ENCODE measurements at places on chromosomes 16 and 17. TPM values are rescaled to one million over a fixed set of nuclear protein-coding genes. Genes with fewer than 3 reads are reported as not detected.

DNA sequence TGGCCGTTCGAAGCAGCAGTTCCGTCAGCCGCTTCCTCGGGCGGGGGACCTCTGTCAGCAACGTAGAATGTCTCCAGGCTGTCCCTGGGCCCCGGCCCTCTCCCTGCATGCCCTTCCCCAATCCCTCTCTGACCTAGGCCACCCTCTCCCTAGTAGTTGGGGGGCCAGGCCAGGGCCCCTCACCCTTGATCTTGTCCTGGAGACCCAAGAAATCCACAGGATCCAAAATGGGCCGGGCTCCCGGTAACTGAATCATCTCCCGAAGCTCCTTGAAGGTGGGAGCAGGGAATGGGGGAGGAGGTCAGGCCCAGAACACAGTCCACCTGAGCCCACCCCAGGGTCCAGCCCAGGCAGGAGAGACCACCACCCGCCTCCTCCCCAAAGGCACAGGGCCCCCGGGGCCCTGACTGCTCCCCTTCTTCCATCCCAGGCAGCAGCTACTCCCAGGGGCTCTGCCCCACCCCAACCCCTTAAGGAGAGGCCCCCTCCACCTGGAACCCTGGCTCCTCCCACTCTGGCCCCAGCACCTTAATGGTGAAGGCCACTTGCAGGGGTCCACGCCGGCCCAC is 4.7 kb upstream of the GRIN2C start:
- no peak for DNase-seq

GRCh38 chr17:50672831-50673551 is 34.7 kb downstream of the ANKRD40 start:
- DNase-seq: no peak

- no peak for DNase-seq
Measured at GRCh38 chr17:40312131-40312731, 3.3 kb downstream of the RARA start.

GRCh38 chr16:64926476-64926875 is 195.4 kb downstream of the CDH11 start:
- no peak for DNase-seq

GRCh38 chr16:22317001-22317530 is 19.9 kb downstream of the POLR3E start:
- peak; percentile 35 for DNase-seq

DNA sequence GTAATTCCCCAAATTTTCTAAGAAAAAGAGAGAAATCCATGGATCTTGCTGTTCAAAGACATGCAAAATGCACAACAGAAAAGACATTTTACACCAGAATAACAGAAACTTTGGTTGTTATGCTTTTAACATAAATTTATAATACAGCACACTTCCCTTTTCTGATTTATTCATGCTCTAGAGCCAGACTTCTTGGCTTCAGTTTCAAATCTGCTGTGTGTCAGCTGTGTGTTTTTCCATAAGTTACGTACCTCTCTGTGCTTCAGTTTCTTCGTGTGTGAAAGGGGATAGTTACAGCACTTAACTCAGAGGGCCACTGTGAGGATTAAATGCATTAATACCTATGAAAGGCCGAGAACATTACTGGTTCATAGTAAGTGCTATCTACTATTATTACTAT is 6.8 kb upstream of the CCL3L1 start:
- no peak for DNase-seq

- DNase-seq: no peak
Measured at GRCh38 chr16:54062361-54063278, 224.0 kb downstream of the IRX3 start.

GRCh38 chr16:81035975-81036750 is 521 bp downstream of the ATMIN start:
- DNase-seq: peak; percentile 61

- DNase-seq: no peak
Measured at GRCh38 chr16:88499292-88499691, 46.2 kb downstream of the ZFPM1 start.

- no peak for DNase-seq
Measured at GRCh38 chr16:27651301-27651700, 101.4 kb downstream of the KATNIP start.

DNA sequence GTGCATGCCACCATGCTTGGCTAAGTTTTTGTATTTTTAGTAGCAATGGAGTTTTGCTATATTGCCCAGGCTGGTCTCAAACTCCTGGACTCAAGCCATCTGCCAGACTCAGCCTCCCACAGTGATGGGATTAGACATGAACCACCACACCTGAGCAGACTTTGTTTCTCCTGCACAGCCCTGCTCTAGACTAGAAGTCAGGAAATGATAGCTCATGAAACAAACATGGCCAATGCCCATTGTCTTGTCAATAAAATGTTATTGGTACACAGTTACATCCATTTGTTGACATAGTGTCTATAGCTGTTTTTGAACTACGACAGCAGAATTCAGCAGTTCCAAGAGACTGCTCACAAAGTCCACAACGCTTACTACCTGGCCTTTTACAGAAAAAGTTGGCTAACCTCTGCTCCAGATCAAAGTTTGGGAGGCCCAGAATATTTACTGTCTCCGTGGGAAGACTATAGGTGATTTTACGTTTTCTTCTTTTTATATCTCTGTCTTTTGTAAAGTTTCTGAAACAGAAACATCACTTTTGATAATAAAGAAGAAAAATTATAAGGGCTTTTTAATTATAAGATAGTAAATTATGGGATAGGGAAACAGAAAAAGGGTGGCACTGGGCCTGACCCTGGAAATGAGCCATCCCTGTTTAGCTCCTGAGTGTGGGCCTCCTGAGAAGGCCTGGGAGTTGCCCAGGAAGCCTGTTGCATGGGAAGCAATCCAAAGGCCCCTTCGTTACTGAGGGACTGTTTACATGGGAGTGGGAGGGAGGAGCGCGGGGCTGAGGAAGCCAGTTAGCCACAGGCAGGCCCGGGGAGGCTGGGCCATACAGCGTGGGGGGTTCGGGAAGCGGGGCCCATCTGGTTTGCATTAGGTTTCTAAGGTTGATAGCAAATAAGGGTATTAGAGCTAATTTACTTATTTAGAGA is 201.5 kb downstream of the IRF8 start:
- DNase-seq: no peak

GRCh38 chr16:55329791-55330428 is 5.9 kb downstream of the IRX6 start:
- no peak for DNase-seq

DNA sequence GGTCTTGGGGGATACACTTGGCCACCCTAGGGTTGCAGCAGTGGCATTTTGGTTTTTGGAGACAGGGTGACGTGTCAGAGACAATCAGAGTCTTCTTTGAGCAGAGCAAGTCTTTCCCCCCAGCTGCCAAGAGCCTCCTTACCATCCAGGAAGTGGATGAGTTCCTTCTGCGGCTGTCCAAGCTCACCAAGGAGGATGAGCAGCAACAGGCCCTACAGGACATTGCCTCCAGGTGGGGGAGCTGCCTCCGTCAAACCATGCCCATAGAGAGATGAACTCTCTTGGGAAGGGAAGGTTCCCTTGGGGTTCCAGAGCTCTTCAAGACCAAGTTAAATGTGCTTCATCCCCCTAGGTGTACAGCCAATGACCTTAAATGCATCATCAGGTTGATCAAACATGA is 11.3 kb downstream of the LIG3 start:
- no peak for DNase-seq

- peak; percentile 73 for DNase-seq
Measured at GRCh38 chr17:77235370-77235941, 94.7 kb downstream of the SEC14L1 start.

- DNase-seq: no peak
Measured at GRCh38 chr16:80986557-80986956, 20.1 kb downstream of the CMC2 start.

GRCh38 chr16:67258161-67258835 is 9.5 kb downstream of the SLC9A5 start:
- no peak for DNase-seq

GRCh38 chr17:27783440-27784350 is 16.6 kb downstream of the NOS2 start:
- DNase-seq: no peak

GRCh38 chr17:48615047-48615962 is at the start of gene HOXB8:
Gene HOXB8 (minus strand): TSS chr17:48615292. CDS start chr17:48614704, 588 bp downstream.
- no peak for DNase-seq

DNA sequence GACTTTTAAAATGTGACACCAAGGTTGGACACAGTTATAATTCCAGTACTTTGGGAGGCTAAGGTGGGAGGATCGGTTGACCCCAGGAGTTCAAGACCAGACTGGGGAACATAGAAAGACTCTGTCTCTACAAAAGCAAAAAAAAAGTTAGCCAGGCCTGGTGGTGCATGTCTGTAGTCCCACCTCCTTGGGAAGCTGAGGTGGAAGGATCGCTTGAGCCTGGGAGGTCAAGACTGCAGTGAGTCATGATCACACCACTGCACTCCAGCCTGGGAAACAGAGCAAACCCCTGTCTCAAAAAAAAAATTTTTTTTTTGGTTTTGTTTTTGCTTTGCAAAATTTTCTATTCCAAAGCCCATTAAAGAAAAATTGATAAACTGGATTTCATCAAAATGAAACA is 281.4 kb downstream of the BCAS3 start:
- no peak for DNase-seq

DNA sequence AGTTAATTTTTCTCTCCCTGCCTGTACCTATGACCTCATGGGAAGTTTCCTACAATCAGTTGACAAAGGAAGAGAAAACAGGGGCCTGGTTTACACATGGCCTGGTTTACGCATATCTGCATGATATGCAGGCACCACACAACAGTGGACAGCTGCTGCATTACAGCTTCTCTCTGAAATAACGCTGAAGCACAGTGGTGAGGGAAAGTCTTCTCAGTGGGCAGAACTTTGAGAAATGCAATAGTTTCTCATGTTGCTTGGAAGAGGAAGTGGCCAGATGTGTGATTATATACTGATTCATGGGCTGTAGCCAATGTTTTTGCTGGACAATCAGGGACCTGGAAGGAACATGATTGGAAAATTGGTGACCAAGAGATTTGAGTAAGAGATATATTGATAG is 324.1 kb upstream of the GOT2 start:
- DNase-seq: no peak

DNA sequence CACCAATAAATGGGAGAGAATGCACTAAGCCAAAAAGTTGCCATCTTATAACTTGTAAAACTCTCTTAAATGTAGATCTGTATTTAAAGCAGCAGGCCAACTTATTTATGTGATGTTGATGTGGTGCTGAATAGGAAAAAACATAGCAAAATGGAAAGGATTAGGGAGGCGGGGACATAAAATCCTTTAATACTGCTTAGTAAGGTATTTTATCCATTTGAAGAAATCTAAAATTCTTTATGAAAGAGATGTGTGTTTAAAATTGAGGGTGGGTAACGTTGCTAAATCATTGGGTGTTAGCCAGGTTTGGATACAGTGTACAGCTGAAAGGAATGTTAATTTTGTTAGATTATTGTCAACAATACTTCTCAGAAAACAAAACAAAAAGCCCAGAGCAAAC is 14.3 kb downstream of the SNTB2 start:
- DNase-seq: no peak

DNA sequence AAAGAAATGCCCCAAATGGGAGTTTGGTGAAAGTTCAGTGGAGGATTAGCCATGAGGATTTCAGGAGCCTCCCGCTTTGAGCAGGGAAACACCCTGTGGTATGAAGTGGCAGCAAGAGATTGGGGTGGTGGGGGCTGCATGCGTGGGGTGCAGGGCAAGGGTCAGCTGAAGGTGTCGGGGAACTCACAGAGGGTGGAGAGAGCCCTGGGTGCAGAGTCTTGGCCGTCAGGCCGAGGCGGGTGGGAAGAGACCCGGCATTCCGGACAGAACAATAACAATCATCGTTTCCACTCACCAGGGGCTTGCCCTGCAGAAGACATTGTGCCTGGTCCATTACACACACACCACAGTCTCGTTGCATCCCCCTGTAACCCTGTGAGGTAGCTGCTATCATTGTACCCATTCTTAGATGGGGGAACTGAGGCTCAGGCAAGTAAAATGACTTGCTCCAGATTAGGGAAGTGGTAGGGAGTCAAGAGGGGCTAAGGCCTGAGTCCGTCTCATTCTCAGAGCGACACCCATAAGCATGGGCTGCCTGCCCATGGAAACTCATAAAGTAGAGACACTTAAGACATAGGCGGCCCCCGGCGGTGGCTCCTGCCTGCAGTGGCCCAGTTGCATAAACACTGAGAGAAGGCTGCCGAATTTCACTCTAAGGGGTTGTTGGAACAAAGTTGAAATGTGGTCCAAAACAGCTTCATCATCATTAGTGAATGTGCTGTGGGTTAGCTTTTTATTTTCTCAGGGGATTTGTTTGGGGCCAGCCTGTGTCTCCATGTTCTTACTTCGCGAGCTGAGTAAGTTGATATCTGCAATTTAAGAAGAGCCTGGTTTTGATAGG is 93.3 kb downstream of the CMIP start:
- no peak for DNase-seq

DNA sequence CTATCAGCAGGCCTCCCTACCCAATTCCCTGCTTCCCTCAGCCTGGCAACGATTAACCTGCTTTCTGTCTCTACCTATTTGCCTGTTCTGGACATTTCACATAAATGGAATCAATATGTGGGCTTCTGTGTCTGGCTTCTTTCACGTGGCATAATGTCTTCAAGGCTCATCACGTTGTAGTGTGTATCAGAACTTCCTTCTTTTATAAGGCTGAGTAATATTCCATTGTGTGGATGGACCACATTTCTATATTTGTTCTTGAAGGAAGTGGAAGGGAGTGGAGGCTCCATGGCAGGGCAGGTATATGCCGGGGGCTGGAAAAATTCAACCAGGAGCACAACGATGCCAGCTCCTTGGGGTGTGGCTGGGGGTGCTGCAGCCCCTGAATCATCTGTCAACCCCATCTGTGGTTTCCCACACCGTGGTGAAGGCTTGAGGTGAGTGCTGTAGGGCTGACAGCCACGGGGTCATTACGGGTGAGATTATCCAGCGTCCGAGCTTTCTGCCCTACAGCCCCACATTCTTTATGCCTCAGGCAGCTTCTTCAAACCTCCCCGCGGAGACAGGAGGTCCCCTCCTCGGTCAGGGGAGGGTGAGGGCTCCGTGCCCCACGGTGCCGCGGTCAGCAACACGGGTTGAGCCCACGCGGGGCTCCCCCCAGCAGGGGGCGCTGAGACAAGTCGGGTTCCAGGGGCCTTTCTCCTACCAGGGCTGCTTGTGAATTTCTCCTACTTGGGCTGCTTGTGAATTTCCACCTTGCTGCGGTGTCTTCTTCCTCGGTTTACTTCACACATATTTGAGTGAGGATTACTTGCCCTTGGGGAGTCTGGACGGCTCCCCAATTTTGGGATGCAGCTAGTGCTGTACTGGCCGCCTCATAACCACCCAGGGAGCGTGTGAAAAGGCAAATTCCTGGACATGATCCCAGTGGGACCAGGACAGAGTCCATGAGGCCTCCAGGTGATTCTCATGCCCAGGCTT is 18.3 kb upstream of the WFIKKN2 start:
- peak; percentile 53 for DNase-seq

The TPPP3 gene
- total RNA-seq: not detected

The PLXDC1 gene
- 1.2 TPM for total RNA-seq

The UNC13D gene
- 218 TPM for total RNA-seq

The GPR142 gene
- not detected for total RNA-seq

The EPX gene
- total RNA-seq: not detected

The IL21R gene
- 24.6 TPM for total RNA-seq

The CNGB1 gene
- total RNA-seq: not detected

The CTF1 gene
- 0.35 TPM for total RNA-seq
